Stimulated activated CD4-positive, alpha-beta T cell treated with anti-CD3 and anti-CD28 coated beads, Interleukin-4, amount 100 ng/mL, for 48 hours (primary cell): ENCODE measurements at places on chromosomes 7 and 10.

DNA sequence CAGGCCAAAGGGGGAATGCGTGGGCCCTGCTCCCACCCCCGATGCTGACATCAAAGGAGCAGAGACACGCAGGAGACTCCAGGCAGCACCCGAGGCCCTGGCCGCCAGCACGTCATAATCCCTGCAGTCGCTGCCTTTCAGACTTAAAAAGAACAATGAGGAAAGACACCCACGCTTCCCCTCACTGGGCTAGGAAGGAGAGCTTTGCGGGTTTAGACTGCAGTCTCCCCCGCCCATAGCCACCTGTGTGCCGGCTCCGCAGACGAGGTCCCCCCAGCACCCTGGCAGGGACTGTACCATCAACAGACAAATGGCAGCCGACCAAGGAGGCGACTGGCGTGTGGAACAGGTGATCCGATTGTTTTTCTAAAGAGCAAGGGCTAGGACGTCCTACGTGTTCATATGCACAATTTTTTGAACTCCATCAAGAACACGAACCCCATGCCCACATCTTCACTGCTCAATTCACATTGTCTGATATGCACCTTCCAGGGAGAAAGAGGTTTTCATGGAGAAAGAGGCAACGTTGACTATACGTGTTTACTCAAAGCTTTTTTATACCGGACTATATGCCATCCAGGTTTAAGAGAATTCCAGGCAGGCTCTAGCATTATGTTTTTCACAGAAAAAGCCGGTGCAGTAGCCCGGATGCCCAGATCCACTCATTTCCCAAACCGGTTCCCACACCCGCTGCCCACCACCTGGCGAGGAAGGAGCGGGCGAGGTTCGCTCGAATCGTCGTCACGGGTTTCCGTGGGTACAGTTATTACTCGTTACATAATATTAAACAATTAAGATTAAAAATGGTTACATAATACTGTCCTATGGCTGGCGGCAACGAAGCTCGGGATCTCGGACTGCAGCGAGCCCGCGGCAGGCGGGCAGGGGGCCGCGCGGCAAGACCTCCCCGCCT lies 1.1 kb downstream of the GRB10 start:
- no peak for DNase-seq

DNA sequence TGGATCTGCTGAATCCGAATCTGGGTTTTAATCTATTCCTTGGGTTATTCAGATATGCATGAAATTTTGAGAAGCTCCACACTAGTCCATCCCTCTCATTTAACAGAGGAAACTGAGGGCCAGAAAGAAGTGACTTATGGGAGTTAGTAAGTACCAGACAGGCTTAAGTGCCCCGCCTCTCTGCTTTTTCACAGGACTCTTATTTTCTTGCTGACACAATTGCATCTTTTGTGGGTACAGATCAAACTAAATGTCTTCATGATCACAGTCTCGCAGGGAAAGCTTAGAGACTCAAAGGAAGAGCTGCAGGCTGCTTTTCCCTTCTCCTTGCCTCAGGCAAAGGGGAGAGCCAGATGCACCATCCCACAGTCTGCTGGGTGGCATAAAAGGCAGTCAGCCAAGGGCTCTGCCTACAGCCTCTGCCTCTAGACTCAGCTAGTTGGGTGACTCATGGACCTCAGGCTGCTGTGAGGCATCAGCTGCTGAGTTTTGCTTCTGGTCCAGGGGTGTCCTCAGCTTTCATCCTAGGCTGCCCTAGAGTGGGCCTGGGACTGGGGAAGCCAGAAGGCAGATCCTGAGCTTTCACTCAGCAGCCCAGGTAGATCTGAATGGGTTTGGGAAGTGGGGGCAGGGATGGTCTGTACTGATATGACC lies 11.6 kb downstream of the GOLGA7B start:
- DNase-seq: no peak

GRCh38 chr10:58618158-58618676 lies 105.5 kb downstream of the BICC1 start:
- DNase-seq: no peak

- no peak for DNase-seq
These were observed 149.4 kb upstream of the ASAH2 start for GRCh38 chr10:50400694-50401093.

DNA sequence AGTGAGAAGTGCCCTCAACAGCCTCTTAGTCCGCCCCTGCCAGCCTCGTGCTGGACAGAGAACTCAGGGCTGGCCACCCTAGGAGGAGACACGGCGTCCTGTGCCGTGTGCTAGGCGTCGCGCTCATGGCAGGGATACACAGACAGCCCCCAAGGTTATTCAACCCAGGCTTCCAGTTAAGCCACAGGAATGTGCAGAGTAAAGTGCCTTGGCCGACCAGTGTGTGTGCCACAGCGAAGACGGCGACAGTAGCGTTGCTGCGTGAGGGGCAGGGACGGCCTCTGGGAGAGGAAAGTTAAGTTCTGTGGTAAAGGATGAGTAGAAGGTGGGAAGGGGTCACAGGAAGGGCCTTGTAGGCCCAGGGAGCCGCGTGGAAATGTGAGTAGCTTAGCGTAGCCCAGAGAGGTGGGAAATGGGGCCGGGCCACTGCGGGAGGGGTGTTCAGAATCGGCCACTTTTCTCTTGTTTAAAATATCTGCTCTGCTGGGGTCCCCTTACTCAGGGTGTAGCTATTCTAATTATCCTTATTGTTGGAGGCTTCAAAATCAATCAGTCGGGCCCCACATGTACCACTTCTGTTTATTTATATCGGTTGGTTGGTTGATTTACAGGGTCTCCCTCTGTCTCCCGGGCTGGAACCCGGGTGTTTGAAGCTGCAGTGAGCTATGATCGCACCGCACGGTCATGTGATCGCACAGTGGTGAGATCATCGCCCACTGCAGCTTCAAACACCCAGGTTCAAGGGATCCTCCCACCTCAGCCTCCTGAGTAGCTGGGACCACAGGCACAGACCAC lies 24.5 kb downstream of the TMEM120A start:
- DNase-seq: no peak

- DNase-seq: no peak
These were observed 390.3 kb downstream of the KCNMA1 start for GRCh38 chr10:77247031-77247990.

DNA sequence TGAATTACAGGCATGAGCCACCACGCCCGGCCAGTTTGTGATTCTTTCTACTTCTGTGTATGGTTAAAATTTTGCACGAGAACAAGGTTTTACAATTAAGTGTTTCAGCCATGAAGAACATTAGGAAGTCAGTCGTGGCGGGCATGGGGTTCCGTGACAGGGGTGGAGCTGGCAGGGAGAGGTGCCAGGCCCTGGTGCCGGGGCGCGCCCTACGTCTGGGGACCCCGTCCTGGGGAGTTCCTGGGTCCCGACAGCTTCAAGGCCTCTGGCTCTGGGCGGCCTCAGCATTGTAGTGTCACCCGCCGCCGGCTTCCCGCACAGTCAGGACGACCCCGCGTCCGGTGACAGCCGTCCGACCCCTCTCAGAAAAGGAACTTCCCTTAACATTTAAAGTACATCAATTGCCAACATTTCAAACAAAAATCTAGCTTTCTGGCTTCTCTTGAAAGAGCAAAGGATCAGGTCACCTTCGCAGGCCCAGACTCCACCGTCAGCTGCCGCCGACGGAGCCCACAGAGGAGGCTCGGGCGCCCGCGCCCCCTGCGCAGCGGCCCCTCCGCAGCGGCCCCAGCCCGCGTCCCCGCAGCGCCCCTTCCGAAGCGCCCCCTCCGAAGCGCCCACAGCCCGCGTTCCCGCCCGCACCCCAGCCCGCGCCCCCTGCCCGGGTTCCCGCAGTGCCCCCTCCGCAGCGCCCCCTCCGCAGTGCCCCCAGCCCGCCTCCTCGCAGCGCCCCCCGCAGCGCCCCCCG lies 23.2 kb upstream of the MKI67 start:
- no peak for DNase-seq

DNA sequence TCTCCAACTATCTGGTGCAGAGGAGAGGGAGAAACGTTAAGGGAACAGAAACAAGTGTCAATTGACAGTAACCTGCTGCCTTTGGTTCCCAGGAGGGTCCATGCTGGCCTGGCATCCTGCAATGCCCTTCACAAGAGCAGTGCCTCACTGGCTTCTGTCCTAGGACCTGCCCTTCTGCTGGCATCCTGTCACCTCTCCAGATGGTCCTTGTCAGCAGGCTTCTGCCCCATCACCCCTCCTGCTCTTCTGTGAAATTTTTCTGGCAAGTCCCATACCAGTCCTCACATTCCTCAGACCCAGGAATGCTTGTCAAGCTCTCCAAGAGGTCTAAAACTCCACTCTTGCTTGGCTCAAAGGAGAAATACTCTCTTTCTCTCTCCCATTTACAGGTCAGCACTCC lies 34.2 kb downstream of the C10orf67 start:
- no peak for DNase-seq

DNA sequence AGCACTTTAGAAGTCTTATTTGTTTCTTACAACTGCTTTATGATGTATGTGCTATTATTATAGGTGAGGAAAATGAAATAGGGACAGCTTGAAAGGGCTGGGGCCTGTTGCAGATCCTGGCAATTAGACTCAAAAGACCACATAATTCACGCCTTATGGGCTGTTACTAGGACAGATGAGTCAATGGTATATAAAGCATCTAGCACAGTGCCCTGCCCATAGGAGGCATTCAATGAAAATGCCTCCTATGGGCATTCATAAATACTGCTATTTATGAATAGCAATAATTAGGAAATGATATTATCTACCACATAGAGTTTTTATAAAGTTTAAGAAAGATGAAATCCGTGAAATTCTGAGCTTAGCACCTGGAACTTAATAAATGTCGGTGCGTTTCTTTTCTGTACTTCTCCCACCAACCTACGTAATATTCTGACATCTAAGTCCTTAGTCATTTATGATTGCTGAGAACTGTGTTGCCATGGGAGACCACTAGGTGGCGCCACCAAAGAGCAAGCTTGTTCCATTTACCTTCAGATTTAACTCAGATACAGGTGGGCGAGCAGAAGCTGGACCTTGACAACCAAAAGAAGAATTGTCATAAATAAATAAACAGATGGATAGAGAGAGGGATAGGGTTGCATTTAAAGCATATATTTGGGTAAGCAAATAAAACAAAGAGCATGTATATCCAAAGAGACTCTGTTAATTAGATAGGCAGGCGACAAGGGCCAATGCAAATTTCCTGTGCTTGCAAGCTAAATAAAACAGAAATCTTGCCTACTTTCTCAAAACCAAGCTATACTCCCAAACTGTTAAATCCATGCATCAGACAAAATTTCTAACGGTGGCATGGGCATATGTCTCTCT lies 699.9 kb downstream of the INHBA start:
- peak; percentile 42 for DNase-seq

- DNase-seq: no peak
These were observed 280.5 kb downstream of the SFMBT2 start for GRCh38 chr10:7130191-7130911.

DNA sequence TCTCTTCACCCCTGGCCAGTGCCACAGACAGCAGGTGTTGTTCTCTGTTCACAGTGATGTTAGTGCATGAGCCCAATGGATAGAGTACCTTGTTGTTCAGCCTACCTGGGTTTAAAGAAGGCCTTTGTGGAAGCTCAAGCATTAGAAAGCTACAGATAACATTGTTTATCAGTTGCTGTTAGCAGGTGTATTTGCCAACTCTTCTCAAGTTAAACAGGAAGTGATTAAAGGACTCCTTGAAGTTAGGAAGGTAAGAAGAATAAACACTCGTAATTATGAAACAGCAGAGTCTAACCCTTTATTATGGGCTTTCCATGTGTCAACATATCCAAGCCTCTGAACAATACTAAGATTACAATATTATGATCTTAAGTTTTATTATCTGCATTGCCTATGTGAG lies 25.9 kb downstream of the RGR start:
- DNase-seq: no peak

DNA sequence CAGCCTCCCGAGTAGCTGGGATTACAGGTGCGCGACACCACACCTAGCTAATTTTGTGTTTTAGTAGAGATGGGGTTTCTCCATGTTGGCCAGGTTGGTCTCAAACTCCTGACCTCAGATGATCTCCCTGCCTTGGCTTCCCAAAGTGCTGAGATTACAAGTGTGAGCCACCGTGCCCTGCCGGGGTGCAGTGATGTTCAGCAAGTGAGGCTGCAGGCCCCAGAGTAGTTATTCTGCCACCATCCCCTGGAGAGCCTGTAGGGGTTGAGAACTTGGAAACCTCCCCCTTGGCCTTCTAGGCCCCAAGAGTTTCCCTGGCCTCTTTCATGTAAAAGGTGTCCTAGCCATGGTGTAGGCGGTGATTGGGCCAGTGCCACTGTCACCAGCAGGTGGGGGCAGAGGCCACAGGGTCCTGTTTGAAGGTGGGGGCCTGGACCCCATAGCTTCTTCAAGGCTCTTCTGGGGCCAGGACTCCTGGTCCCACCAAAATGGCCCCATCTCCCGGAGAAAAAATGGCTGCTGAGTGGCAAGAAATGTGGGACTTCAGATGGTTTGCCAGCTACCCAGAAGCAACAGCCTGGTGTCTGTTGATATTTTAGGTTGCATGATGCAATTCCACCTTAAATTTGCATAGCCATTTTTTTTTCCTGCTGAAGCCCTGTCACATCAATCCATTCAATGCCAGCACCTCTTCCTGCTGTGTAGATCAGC lies 25.5 kb upstream of the INMT start:
- DNase-seq: no peak

DNA sequence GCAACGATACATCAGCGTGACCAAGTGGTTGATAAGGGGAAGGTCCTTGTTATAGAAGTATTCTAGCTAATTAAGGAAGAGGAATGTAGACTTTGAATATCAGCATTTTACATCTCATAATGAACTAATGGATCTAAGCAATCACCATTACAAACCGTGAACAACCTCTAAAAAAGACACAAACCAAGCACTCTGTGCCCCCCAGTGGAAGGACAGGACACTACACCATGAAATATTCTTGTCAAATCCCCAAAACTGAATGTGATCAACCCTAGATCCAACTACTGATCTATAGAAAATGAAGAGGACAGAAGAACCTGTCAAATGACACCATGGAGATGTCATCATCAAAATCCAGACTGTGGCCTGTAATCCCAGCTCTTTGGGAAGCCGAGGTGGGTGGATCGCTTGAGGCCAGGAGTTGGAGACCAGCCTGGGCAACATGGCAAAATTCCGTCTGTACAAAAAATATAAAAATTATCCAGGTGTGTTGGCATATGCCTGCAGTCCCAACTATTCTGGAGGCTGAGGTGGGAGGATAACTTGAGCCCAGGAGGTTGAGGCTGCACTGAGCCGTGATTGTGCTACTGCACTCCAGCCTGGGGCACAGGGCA lies 111.3 kb upstream of the CARD11 start:
- peak; percentile 39 for DNase-seq

GRCh38 chr7:44971902-44972441 lies 6.8 kb downstream of the MYO1G start:
- DNase-seq: no peak

DNA sequence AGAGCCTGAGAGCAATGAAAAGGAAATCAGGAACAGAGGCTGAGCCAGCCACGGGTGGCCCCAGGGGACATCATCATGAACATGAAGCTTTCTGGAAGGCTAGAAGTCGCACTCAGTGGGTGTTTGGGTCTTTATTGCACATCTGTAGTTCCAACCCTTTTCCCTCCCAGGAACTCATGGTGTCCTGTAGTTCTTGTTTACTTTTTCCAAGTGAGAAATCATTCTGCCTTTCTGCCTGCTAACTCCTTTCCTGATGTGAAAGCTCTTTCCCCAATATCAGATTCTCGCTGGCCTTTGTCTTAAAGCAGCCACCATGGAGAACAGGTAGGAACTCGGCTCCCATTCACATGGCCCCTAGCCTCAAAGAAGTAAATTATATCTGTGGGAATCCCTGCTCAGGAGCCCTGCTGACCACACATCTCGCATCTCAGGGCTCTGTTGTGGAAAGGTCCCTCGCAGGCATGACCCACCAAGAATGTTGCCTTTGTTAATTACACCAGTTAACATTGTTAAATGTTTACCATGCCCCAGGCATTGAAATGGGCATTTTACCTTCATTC lies 542.7 kb downstream of the TNS3 start:
- no peak for DNase-seq
